ENCODE measurements at places on chromosomes 4 and X.
A peak's percentile ranks its signal among the peaks of the same experiment; 100 is the strongest.

GRCh38 chr4:85399270-85399669, 75.7 kb upstream of the ARHGAP24 start:
- H3K36me3 ChIP-seq, result no peaks in the 10 kb centered on the region
- no peak for DNase-seq
- no peaks in the 10 kb centered on the region for H3K27me3 ChIP-seq
- H3K4me1 ChIP-seq, result no peaks in the 10 kb centered on the region
- H3K4me3 ChIP-seq, result no peak overlapping the region

DNA sequence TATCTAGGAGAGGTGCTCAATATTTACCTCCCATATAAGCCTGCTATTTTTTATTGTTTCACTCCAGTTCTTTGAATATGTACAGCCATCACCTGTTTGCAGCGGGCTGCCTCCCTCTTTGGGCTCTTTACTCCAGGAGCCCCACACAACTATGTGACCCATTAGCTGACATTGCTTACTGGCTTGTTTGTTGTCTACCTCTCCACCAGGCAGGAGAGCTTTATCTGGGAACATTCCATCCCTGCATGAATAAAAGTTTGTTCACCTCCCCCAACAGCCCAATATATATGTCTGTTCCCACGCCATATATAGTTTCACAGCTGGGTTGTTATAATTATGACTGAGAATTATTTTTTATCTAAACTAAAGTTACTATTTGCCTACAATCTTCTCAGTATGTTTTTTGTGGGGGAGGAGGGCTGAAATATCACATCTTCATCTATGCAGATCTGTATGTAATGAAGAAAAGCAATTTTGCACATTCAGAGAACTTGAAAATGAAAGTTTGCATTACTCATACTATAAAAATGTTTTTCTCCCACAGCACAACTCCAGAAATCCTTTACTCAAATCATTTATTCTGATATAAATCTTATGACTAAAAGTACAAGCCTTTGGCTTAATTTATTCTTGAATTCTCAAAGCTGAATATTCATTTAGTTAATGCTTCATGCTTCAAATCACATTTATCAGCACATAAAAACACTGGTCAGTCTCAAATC, 61.2 kb upstream of the DAPP1 start:
- DNase-seq, result no peak
- no peak overlapping the region for H3K4me3 ChIP-seq
- H3K27me3 ChIP-seq, result no peaks in the 10 kb centered on the region
- H3K27ac ChIP-seq, result no peak overlapping the region

DNA sequence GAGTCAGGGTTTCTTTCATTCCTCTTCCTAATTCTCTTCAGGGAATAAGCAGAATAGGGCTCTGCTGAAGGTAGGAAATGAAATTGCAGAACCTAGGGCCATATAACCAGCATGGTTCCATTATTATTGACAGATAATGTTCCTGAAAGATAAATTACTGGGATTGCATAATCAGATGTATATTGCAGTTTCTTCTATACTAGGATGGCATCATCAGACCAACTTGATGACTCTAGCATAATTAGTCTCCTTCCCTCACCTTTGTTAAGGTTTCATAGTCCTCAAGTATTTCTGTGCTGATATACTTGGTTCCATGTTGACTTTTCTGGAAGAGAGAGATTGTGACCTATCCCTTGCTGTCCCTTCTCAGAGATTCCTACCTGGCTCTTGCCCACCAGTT, 492.3 kb upstream of the LCORL start:
- no peaks in the 10 kb centered on the region for H3K4me1 ChIP-seq
- H3K27me3 ChIP-seq, result no peaks in the 10 kb centered on the region
- no peaks in the 10 kb centered on the region for H3K36me3 ChIP-seq
- H3K4me3 ChIP-seq, result no peak overlapping the region
- H3K27ac ChIP-seq, result no peak overlapping the region

GRCh38 chr4:1772853-1773538, 20.1 kb upstream of the FGFR3 start:
- H3K27ac ChIP-seq, result no peak overlapping the region
- peaks cover 75% of the 10 kb centered on the region for H3K4me1 ChIP-seq
- no peak for DNase-seq
- H3K36me3 ChIP-seq, result no peaks in the 10 kb centered on the region
- H3K27me3 ChIP-seq, result no peaks in the 10 kb centered on the region

DNA sequence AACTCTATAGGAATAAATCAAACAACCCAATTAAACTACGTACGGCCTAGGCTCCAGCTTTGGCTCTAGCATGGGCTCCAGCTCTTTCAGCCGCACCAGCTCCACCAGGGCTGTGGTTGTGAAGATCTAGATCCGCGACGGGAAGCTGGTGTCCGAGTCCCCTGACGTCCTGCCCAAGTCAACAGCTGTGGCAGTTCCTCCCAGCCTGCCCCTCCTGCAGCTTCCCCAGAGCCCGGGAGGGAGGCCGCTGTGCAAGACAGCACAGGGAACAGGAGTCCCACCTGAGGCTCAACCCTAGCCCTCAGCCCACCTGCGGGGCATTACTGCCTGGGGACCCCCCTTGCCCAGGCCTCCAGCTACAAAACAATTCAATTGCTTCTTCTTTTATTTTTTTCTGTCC, 2680.3 kb downstream of the PCDH7 start:
- no peak for DNase-seq
- no peak overlapping the region for H3K4me3 ChIP-seq
- H3K27me3 ChIP-seq, result no peaks in the 10 kb centered on the region
- no peaks in the 10 kb centered on the region for H3K4me1 ChIP-seq
- no peak overlapping the region for H3K27ac ChIP-seq

GRCh38 chrX:97637289-97637688, 753.6 kb downstream of the RPA4 start:
- no peaks in the 10 kb centered on the region for H3K36me3 ChIP-seq
- H3K27ac ChIP-seq, result no peak overlapping the region
- DNase-seq, result no peak
- no peak overlapping the region for H3K4me3 ChIP-seq

- no peak overlapping the region for H3K4me3 ChIP-seq
- H3K4me1 ChIP-seq, result peaks cover 43% of the 10 kb centered on the region
- H3K27me3 ChIP-seq, result no peaks in the 10 kb centered on the region
- H3K36me3 ChIP-seq, result no peaks in the 10 kb centered on the region
- no peak for DNase-seq
Observed at GRCh38 chr4:7841071-7841470, 98.6 kb downstream of the AFAP1 start.

DNA sequence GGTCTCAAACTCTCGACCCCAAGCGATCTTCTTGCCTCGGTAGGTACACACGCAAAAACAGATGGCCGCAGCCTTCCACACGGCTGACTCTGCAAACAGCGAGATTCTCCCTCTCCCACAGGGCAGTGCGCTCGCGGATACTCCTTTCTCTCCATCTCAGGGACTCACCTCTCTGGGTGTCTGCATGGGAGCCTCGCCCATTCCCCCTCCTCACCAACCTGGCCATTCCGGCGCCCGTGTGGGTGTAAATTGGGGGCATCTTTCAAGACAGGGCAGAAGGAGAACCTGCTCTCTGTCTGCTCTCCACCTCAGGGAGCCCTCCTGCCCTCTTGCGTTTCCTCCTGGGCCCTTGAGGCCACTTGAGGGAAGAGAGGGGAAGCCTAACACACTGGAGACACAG, 4.4 kb downstream of the CTAG2 start:
- DNase-seq, result no peak
- no peaks in the 10 kb centered on the region for H3K27me3 ChIP-seq
- no peak overlapping the region for H3K4me3 ChIP-seq
- H3K4me1 ChIP-seq, result no peaks in the 10 kb centered on the region
- H3K27ac ChIP-seq, result no peak overlapping the region

- no peaks in the 10 kb centered on the region for H3K4me1 ChIP-seq
- H3K27ac ChIP-seq, result no peak overlapping the region
- no peak overlapping the region for H3K4me3 ChIP-seq
- H3K27me3 ChIP-seq, result no peaks in the 10 kb centered on the region
Observed at GRCh38 chr4:166277853-166278252, 404.8 kb downstream of the TLL1 start.

DNA sequence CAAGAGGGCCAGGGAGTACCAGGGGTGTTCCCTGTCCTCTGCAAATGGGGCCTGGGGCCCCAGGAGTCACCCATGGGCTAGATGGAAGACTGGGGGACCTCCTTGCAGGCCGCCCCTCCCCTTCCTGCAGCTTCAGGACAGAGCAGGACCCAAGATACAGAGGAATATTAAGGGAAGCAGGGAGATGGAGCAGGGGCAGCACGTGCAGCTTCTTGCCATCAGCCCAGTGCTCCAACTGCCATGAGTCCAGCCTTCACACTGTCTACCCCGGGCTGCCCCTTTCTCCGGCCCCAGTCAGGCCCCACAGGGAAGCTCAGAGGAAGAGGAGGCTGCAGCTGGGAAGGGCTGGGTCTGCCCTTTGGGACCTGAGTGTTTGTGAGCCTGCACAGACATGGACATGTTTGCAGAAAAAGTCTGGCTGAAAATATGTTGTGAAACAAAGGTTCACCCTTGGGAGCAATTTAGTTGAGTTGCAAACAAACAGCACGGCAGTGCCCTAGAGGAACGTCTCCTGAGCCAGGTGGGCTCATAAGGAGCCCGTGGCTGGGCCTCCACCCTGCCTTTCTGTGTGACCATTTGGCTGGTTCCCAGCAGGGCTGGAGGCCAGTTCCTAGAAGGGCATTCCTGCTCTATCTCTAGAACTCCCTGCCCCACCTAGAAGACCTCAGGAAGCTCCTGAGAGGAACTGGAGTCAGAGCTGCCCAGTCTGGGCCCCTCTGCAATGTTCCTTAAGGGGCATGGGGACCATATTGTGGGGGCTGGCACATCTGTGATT, 8.9 kb downstream of the FATE1 start:
- no peak overlapping the region for H3K4me3 ChIP-seq
- no peaks in the 10 kb centered on the region for H3K36me3 ChIP-seq
- no peak for DNase-seq
- H3K4me1 ChIP-seq, result no peaks in the 10 kb centered on the region

DNA sequence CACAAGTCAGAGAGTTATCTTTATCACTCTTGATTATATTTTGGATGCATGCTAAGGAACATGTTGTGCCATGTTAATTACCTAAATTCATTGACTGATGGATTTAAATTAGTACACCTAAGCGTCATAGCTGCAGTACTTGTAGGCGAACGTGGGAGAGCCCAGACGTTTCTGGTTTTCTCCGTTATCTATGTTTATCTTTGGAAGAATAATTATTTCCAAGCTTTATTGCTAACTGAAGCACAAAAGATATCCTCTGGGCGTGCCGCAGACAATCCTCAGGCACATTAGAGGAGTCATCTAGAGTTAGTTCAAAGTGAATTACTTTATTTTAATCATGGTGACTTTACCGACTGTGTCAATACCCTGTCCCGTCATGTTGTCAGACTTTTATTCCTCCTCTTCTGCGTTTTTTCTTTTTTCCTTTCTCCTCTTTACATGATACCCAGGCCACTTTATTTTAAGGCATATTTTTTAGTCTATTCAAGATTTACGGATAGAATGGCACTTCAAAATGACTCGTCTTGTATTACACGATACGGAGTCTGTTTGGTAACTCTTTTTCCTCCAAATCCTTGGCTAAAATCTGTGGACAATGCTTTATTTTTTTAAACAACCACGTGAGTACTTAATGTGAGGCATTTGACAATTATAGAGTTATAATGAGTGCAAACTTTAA, 632.0 kb upstream of the TENM3 start:
- no peaks in the 10 kb centered on the region for H3K27me3 ChIP-seq
- H3K4me3 ChIP-seq, result no peak overlapping the region
- no peak overlapping the region for H3K27ac ChIP-seq

GRCh38 chr4:15232366-15233263, 195.2 kb upstream of the C1QTNF7 start:
- DNase-seq, result no peak
- no peaks in the 10 kb centered on the region for H3K36me3 ChIP-seq
- peaks cover 37% of the 10 kb centered on the region for H3K4me1 ChIP-seq

GRCh38 chrX:140712413-140713173, 3.0 kb downstream of the LINC00632 start:
- H3K27me3 ChIP-seq, result no peaks in the 10 kb centered on the region
- H3K27ac ChIP-seq, result no peak overlapping the region
- DNase-seq, result no peak
- peak overlapping the region; percentile 48 for H3K4me3 ChIP-seq
- no peaks in the 10 kb centered on the region for H3K36me3 ChIP-seq
- H3K4me1 ChIP-seq, result no peaks in the 10 kb centered on the region

- no peak overlapping the region for H3K27ac ChIP-seq
- no peak for DNase-seq
- no peaks in the 10 kb centered on the region for H3K36me3 ChIP-seq
- H3K27me3 ChIP-seq, result no peaks in the 10 kb centered on the region
- no peak overlapping the region for H3K4me3 ChIP-seq
- H3K4me1 ChIP-seq, result peaks cover 6% of the 10 kb centered on the region
Observed at GRCh38 chr4:173418639-173419038, 19.7 kb upstream of the SCRG1 start.

DNA sequence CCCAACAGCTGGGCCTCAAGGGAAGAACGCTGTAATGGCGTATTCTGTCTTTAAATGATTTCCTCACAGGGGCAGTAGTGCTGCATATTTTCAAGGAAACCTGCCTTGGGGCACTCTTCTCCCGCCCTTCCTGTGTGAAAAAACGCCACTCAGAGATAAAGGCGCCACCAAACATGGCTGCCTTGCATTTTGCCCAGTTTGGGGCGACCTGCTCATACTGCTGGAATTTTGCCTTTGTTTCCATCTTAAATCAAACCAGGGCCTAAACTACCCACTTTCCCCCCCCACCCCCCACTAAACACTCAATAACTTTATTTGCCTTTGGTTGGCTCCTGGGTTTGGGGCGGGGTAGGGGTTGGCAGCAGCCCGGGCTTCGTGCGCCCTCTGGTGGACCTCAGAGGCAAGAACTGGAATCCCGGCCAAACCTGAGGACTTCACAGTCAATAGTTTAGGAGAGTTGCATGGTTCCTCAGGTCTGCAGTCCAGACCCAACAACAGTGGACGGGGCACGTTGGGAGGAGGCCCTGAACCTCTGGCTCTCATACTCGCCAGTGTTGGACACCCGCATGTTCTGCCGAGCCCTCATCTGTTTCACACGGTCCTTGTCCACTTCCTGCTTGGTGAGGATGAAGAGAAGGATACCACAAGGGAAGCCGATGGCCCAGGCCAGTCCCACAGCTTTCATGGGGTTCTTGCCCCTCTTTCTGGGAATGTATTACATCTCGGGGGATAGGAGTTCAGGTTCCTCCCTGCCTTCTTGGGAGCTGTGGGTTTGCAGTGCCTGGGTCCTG, 220.1 kb upstream of the STK26 start:
- DNase-seq, result peak; percentile 18
- H3K27me3 ChIP-seq, result no peaks in the 10 kb centered on the region
- no peak overlapping the region for H3K27ac ChIP-seq
- H3K4me3 ChIP-seq, result no peak overlapping the region
- no peaks in the 10 kb centered on the region for H3K36me3 ChIP-seq

GRCh38 chrX:30874851-30875250, 14.2 kb downstream of the TAB3 start:
- peaks cover 25% of the 10 kb centered on the region for H3K4me1 ChIP-seq
- DNase-seq, result no peak
- H3K36me3 ChIP-seq, result no peaks in the 10 kb centered on the region
- H3K27ac ChIP-seq, result no peak overlapping the region
- no peaks in the 10 kb centered on the region for H3K27me3 ChIP-seq
- H3K4me3 ChIP-seq, result no peak overlapping the region
